Islet precursor cell (in vitro differentiated cells): ENCODE measurements at places on chromosomes 16 and 17.

DNA sequence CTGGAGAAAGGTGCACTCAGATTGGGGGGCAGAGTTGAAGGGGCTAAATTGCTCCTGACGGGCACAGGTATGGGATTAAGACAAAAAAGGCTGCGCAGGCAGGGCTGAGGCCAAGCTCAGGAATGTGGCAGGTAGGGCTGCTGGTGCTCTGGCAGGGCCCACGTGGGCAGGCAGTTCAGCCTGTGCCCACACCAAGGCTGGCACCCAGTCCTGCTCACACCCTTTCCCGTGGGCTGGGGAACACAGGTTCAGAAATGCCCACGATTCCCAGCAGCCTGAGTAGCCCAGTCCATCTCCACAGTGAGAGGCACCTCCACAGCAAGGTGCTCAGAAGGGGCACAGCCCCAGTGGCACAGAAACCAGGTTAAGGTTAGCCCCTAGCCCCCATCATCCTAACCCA lies 4.4 kb downstream of the HDAC5 start:
- DNase-seq: no peak

DNA sequence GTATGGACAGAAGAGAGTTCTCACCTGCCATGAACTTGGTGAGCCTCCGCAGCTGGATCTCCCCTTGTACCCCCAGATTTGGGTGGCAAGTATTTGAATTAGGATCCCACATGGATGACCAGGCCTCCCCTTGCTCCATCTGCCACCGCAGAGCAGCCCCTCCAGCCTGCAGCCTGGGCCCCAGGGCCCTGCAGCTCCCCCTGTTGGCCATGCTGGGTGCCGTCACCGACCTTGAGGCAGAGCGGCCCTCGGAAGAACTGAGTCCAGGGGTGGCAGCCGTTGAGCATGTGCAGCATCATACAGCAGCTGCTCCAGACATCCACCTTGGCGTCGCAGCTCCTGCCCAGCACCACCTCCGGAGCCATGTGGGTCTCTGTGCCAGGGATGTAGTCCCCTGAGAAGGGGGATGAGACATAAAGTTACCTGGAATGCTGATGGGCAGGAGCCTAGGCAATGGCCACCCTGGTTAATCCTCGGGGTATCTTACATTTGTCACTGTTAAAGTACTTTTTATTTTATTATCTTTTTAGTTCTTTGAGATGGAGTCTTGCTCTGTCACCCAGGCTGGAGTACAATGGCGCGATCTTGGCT lies 9.0 kb upstream of the SPATA32 start:
- DNase-seq: peak; percentile 80

GRCh38 chr17:17819561-17819995 lies 17.2 kb downstream of the SREBF1 start:
- peak; percentile 97 for DNase-seq

GRCh38 chr16:22941970-22942501 lies 128.1 kb downstream of the HS3ST2 start:
- DNase-seq: no peak

GRCh38 chr16:49884033-49885015 lies 28.4 kb upstream of the ZNF423 start:
- no peak for DNase-seq

DNA sequence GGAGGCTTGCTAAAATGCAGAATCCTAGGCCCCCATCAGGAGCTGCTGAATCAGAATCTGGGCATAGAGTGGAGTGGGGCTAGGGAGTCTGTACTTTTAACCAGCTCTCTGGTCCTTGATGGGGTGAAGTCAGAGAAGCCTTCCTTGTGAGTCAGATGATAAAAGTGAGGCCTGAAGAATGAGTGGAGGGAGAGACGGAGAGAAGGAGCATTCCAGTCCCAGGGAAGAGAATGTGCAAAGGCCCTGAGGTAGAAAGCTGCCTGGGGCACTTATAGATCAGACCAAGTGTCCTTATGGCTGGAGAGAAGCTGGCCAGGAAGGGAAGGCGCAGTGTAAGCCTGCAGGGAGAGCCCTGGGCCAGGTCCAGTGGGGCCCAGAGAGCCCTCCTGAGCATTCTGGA lies 235.1 kb upstream of the NLRP1 start:
- DNase-seq: peak; percentile 65

DNA sequence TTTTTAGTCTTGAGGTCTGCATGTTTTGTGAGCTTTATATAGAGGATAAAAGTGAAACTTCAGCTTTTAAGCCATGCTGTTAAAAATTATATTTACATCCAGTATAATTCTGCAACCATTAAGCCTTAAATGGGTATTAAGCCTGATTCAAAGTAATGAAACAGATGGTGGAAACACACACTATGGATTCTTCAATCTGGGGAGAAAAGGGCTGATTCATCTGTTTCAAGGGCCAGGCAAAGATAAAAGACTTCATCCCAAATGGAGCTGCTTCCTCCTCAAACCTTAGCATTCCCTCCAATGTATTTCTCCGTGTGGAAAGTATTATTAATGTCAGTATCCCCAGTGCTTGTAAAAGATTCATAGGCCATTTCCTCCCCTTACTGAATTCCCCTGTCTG lies 367.4 kb upstream of the ZFHX3 start:
- DNase-seq: no peak

DNA sequence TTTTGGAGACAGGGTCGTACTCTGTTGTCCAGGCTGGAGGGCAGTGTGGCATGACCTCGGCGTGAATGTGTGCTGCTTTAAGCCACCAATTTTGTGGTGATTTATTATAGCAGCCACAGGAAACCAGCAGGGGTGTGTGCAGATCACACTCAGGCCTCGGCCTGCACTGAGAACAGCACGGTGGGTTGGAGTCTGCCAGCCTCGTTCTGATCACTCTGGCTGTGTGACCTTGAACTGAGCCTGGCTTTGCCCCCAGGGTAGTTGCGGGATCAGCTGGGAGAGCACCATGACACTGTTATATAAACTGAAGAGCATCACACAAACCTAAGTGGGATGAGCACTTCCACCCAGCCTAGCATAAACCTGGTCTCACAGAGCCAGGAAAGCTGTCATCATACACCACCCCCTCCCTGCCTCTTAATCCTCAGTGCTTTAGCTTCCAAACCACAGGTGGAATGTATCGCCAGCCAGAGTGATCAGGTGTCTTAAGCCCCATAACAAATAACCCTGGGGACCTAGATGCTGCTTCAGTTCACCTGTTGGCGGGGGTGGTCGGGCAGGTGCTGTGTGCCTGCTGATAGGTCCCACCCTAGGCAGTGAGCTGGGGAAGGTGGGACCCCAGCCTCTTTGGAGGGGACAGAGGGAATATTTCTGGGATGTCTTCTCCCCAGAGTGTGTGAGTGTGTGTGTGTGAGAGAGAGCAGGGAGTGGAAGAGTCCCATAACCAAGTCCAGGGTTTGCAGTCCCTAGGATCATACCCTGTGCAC lies 28.6 kb upstream of the NDRG4 start:
- no peak for DNase-seq

DNA sequence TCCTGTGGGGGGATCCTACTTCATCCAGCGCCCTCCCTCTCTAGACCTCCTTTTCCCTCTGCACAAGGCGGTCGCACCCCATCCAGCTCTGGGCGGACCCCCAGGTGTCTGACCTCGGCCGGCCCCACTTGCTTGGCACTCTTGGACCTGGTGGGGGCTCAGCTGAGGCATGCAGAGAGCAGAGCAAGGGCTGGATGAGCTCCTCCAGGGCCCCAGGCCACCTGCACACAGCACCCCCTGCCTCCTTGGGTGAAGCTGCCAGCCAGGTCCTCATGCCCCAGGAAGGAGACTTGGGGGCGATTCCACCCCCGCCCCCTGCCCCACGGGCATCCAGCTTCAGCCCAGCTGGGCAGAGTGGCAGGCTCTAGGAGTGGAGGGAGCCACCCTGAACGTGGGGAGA lies 159.4 kb upstream of the GSE1 start:
- DNase-seq: no peak

- DNase-seq: no peak
These were observed 10.9 kb downstream of the PRKCA start for GRCh38 chr17:66313325-66313724.

- no peak for DNase-seq
These were observed 486.4 kb upstream of the KIF2B start for GRCh38 chr17:53336281-53336680.

DNA sequence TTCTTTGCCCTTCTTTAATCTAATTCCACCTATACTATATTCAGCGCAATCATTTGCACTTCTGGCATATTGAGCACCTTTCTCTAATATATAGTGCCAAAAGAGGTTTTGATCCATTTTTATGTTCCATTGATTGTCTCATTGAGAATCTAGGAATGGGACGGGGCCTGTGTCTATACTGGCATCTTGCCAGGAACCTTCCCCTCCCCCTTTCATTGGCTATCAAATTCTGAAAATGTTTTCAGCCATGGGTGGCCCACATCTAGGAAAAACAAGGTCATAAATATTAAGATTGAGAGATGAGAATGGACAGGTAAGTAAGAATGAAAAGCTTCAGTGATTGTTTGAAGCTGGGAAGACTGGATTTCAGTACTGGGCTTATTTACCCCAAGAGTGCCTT lies 159.9 kb downstream of the FTO start:
- no peak for DNase-seq

DNA sequence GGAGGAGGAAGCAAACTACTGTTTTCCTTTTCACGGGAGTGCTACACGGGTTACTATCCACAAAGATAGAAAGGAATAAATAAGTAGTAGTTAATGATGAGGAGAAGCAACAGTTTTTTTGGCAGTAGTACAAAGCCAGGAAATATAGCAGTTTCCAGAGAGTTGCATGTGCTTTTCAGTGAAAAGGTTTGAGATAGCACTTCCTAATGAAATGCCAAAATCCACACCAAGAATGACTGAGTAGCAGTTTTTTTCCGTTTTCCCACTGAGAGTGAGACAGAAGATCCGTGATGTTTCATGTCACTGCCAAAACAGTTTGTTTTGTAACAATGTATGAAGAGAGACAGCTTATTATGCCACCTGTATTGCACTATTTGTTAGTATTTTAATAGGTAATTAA lies 129.1 kb downstream of the STX8 start:
- no peak for DNase-seq

GRCh38 chr16:67951485-67951884 lies 7.6 kb upstream of the LCAT start:
- DNase-seq: no peak

DNA sequence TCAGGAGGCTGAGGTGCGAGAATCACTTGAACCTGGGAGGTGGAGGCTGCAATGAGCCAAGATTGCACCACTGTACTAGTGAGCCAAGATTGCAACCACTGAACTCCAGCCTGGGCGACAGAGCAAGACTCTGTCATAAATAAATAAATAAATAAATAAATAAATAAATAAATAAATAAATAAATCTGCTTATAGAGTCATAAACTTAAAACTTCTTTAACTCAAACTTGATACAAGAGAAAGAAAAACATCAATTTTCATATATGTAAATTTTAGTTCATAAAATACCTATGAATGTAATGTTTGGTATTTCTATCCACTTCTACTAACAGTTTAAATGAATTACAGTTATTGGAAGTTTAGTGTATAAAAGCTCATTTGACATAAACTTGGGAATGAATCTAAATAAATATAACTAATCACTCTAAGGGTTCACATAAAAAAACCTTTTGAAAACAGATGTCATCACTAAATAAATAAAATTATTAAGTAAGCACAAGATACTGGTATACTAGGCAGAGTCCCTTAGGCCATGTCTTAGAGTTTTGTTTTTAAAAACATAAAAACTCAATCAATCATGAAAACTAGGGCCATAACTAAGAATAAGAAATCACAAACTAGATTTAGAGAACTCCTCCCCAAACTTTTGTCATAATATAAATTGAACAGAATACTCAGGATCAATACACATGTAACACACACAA lies 54.1 kb downstream of the SMURF2 start:
- DNase-seq: no peak

DNA sequence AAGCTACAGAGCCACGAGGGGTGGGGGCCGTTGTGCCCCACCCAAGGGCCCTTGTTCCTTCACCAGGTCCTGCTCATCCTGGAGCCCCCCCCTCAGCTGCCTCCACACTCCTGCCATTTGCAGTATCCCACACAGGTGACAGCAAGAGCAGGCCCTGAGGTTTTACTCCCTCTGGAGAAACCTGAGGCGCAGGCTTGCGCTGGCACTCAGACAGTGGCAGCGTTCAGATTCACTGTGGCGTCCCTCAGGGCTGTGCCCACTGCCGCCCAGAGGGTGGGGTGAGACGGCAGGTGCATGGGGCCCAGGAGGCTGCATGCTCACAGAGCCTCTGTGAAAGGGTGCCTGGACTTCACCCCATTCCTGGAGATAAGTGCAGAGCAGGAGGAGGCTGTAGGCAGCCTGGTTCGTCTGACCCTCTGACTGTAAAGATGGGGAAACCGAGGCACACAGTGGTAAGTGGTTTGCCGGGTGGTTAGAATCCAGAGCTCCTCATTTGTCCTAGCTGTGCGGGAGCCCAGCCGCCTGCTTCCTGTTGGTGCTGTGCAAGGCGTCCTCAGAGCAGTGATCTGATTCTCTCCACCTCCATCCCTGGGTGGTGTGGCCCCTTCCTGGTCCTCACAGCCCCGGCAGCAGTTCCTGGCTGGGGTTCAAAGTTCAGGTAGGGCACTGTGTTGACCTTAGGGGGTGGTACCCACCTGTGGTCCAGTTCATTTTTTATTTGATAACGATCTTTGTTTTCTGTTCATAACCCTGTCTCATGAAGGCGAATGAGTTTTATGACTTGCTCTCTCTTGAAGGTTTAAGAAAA lies 1.6 kb downstream of the SPIRE2 start:
- DNase-seq: no peak

DNA sequence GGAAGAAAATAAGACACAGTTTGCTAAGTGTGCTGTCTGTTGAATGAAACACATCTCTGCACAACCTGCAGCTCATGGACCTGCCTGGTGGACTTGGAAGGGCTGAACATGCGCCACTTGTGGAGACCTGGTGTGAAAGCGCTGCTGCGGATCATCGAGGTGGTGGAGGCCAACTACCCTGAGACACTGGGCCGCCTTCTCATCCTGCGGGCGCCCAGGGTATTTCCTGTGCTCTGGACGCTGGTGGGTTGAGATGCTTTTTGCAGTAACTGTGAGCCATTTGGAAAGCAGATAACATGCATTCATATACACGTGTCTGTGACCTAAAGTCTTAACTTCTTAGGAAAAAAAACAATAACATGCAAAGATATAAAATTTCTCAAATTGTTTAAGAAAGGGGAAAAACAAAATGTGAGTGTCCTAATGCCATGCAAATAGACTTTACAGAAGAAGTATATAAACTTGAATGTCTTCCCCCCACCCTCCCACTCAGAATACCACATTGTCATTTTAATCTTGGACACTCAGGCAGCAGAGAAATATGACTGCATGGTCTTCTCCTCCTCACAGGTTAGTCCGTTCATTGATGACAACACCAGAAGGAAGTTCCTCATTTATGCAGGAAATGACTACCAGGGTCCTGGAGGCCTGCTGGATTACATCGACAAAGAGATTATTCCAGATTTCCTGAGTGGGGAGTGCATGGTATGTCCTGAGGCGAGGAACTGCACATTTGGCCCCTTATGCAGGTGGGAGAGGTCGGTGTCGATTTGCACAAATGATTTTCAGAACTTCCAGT lies 65.6 kb downstream of the SEC14L1 start:
- DNase-seq: no peak
